ENCODE measurements at places on chromosomes 2 and 18.

DNA sequence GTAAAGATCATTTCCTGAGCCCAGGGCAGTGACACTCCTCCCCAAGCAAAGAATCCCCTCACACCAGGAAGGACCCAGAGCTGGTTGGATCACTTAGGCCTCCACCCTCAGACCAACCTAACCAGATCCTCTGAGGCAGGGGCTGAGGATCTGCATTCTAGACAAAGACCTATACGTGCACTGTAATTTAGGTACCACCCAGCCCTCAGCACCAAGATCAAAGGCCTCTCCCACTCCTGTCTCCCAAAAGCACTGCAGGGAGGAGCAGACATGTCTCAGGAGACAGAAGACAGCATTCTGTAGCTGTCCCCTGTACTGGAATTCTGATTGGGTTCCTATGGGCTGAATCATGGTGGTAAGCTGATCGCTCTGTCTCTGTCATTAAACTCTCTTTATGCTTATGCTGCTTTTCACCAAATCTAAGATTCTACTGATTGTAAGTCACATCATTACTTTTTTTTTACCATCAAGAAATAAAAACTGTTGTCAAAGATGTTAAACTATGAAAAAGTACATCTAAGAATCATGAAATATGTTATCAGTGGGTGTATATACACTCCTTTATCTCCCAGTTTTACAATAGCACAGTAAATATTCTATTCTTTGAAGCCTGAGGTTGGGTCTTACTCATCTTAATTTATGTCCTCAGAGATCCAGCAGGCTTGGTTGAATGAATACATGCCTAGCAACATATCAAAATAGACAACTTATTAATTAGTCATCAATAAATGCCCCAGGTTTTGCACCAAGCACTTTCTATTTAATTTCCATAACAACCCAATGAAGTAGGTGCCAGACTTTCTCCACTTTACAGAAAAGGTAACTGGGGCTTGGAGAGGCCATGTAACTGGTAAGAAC is 28.3 kb downstream of the MCFD2 start:
- peak; percentile 51 for DNase-seq

DNA sequence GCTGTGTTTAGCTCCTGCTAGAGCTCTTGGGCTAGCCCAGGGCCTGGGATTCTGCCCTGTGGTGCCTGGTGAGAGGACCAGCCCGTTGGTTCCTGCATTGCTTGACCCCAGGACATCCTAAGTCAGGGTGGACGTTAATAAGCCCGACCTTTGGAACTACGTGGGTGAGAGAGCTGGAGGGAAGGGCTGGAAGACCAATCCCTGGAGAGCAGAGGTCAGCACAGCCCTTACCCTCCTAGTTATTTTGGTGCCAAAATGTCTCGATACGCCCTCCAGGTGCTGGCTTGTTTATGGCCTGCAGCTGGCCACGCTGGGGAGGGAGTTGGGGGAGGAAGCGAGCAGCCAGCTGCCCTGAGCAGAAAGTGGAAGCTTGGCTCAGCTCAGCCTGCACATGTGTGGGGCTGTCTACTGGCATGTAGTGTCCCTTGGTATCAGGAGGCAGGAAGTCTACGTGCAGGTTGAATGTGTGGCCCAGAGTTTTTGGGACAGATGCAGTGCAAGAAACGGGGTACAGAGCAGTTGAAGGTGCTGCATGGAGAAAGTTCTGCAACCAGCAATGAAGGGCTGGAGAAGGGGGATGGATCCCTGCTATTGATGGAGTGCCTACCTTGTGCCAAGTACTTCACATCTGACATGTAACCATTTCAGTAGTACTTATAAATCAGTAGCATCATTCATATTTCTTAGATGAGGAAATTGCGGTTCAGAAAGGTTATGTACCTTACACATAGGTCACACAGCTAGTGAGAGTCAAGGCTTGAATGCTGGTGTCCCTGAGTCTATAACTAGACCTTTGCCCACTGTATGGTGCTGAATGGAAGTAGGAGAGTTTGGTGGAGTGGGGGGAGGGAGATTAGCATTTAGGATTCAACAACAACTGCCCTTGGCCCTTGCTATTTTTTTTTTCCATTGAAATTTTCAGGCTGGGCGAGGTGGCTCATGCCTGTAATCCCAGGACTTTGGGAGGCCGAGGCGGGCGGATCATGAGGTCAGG is 5.0 kb upstream of the DGKD start:
- no peak for DNase-seq

DNA sequence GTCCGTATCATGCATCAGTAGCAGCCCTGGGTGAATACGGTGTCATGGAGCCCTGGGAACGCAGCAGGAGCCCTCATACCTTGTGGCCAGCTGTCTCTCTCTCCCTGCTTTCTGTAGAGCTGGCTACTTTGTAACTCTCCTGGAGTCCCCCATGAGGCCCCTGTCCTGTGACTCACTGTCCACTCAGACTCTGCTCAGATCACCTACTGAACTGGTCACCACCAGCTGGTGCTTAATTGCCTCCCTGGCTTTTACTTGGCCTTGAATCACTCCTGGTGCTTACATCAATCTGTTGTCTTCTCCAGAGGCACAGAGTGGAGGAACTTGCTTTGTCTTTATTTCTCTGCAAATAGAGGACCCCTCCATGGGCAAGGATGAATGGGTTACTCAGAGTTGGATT is 172.7 kb downstream of the HRH4 start:
- no peak for DNase-seq

- no peak for DNase-seq
Observed at GRCh38 chr2:33531549-33532059, 55.2 kb downstream of the RASGRP3 start.

- peak; percentile 36 for DNase-seq
Observed at GRCh38 chr2:101349893-101350662, 37.2 kb downstream of the CREG2 start.

- DNase-seq, result no peak
Observed at GRCh38 chr2:180505203-180505602, 475.2 kb upstream of the UBE2E3 start.

DNA sequence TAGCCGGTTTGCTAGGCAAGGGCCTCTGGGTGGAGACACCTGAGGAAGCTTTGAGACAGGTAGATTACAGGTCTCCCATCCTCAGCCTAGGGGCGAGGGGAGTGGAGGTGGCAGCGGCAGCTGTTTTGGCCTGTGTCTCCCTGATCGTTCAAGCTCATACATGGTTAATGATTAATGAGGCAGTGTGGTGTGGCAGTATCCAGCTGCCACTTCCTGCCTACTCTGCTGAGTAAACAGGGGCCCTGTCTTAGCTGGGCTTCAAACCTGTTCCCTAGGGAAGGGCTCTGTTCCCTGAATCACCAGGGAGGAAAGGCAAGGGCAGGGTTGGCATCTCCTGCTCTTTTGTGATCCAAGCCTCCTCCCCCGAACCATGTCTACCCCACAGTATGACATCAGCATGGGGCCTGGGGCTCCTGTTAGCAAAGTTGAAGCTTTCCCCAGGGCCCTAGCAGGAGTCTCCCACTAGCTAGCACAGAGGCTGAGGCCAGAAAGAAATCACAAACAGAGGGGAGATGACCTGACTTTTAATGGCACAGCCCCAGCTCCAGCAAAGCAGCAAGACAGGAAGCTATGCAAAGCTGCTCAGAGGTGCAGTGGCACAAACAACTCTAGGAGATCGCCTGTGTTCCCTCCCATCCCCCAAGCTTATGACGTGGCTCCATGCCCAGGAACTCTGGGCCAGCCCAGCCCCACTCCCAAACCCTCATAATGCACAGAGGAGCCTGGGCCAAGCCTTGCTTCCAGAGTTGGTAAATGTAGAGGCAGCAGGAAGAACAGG is 3.7 kb upstream of the TUBA4B start:
- peak; percentile 93 for DNase-seq

DNA sequence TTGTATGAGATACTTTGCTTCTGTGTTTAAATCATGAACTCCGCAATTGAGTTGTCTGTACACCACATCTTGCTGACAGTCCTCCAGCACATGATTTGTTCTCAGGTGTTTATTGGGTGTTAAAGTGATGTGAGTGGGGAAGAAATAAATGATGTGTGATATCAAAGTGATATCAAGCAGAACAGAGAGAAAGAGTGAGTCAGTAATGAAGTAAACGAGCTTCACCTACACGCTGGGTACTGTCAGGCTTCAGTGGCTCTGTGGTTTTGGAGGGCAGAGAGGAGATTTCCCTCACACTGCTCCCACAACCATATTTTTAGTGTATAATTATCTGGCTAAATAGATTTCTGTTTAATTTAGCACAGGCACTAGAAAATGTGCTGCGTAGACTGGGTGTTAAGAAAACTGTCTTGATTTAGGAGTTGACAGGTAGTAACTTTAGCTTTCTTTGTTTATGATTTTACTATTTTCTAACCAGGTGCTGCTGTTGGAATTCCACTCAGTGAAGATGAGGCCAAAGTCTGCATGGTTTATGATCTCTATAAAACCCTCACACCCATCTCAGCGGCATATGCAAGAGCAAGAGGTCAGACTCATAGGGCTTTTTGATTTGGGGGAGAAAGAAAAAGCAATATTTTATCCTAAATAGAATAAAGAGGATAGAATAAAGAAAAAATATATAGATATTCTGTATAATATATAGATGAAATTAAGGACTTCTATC is 21.2 kb downstream of the ATIC start:
- peak; percentile 95 for DNase-seq

GRCh38 chr2:64367444-64368232 is 86.3 kb upstream of the LGALSL start:
- DNase-seq, result no peak

- DNase-seq, result peak; percentile 47
Observed at GRCh38 chr18:69951182-69951581, 3.5 kb upstream of the CD226 start.

- no peak for DNase-seq
Observed at GRCh38 chr2:30147196-30147714, 448 bp downstream of the YPEL5 start.

Measured in kidney glomerular epithelial cell (primary cell).